ENCODE measurements at places on chromosomes 5 and 9.

DNA sequence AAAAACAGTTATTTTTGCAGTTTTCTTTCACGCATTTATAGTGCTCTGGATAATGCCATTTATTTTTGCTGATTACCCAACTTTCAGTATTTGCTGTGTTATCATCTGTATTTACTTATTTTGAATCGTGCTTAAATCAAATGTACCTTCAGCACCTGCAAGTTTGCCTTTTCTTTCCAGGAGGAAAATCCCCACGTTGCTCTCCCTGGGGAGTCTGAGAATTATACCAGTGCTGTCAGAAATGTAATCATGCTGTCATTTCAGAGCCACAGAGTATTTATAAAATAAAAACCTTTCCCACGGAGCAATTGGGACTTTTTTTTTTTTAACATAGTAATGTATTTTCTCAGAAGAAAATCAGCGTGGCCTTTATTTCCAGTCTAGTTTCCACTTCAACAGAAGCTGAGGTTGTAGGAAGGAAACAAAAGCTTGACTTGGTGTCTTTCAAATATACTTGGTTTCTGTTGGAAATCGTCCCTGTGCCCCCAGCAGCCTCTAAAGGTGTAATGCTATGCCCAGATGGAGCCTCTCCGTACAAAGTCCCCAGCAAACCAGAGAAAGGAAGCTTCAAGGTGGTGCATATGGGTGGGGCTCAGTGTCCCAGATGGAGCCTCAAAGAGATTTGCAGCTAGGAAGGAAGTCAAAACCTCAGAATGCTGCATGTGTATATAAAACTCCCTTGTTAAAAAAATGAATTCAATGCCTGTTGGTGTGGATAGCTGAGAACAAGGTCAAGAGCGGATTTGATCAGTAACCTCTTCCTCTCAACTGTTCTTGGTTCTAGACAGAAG, 2.1 kb downstream of the GPR150 start:
- DNase-seq = no peak

GRCh38 chr5:112385566-112385965, 33.5 kb downstream of the EPB41L4A start:
- DNase-seq = no peak

GRCh38 chr9:77820293-77820954, 172.3 kb upstream of the GNA14 start:
- DNase-seq = no peak

- no peak for DNase-seq
Observed at GRCh38 chr9:135088979-135089847, 1.7 kb downstream of the OLFM1 start.

GRCh38 chr9:35432076-35432475, 57.8 kb upstream of the RUSC2 start:
- DNase-seq = no peak

GRCh38 chr5:147751156-147751830, 31.2 kb downstream of the JAKMIP2 start:
- no peak for DNase-seq
